Tibial artery (tissue), 4 donors: ENCODE measurements at places on chromosomes 7 and 10.
A peak's percentile ranks its signal among the peaks of the same experiment; 100 is the strongest.

GRCh38 chr10:129328546-129328945 lies 138.5 kb upstream of the MGMT start:
- DNase-seq: no peak

DNA sequence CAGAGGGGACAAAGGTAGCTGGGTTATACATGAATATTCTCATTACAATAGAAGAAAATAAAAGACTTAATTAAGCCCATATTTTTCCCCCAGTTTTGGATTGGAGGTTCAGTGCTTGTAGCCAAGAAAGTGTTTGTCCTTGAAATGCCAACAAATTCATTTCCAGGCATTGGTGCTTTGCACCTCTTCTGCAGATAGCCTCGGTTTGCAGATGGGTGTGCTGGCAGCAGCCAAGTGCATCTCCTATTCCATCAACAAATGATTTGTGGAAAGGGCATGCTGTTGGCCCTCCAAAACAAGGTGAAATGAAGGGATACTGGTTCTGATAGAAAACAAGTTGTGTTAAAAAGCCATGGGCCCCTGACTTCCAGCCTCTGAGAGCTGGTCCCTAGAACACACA lies 187.3 kb downstream of the DPY19L1 start:
- DNase-seq: no peak

DNA sequence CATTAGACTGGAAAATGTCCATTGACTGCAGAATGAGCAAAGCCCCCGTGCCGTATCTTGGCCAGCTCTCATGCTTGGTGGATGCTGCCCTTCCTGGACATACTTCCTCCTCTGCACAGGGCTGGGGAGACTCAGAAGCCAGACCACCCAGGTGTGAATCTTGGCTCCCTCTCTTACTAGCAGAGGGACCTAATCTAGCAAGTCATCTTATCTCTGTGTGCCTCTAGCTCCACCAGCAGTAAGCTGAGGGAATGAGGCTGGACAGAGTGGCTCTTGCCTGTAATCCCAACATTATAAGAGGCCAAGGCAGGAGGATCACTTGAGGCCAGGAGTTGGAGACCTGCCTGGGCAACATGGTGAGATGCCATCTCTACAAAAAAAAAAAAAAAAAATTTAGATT lies 173.8 kb upstream of the GHITM start:
- DNase-seq: no peak

- DNase-seq: no peak
Measured at GRCh38 chr7:66138994-66139752, 24.5 kb downstream of the CRCP start.

GRCh38 chr7:107474104-107474521 lies 4.3 kb downstream of the GPR22 start:
- DNase-seq: no peak

DNA sequence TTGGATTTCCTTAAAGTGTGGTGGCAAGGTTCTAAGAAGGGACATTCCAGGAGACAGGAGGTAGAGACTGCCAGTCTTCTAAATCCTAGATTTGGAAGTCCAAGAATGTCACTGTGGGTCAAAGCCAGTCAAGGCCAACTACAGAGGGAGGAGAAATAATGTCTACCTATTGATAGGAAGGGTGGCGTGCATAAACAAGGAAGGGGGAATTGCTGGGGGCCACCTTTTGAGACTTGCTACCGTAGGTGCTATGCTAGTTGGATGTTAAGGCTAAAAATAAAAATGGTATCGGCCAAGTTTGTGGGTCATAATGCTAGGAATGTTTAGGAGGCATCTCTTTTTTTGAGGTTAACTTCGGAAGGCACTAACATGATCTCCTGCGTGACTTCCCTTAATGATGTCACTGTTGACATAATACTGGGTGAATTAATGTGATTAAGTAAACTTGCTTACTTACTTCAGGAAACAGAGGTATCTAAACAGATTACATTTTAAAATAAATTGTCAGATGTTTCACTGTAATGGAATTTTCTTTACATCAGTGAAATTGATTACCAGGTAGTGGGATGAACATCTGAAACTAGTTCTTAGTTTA lies 4.8 kb downstream of the BTRC start:
- no peak for DNase-seq

GRCh38 chr7:67653856-67654454 lies 657.3 kb downstream of the TYW1 start:
- DNase-seq: no peak

- DNase-seq: no peak
Measured at GRCh38 chr7:47639495-47640110, 57.7 kb upstream of the TNS3 start.

- DNase-seq: peak; percentile 59
Measured at GRCh38 chr7:2542916-2543871, 12.1 kb downstream of the BRAT1 start.
